Stimulated activated CD4-positive, alpha-beta T cell treated with anti-CD3 and anti-CD28 coated beads, TNF-alpha, amount 100 ng/mL, for 48 hours (primary cell): ENCODE measurements at places on chromosomes 11 and 22.

DNA sequence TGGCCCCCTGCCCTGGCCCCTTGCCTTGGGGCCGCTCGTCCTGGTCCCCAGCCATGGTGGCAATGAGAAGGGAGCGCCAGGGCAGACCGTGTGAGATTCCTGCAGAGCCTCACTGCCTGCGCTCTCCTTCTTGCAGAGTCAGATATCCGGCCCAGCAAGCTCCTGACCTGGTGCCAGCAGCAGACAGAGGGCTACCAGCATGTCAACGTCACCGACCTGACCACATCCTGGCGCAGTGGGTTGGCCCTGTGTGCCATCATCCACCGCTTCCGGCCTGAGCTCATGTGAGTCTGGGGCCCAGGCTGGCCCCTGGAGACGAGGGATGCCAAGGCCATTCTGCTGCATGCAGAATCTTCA lies 114.1 kb downstream of the MICAL2 start:
- DNase-seq, result peak; percentile 81

GRCh38 chr11:65382804-65383368 lies 440 bp upstream of the SLC25A45 start:
- no peak for DNase-seq

DNA sequence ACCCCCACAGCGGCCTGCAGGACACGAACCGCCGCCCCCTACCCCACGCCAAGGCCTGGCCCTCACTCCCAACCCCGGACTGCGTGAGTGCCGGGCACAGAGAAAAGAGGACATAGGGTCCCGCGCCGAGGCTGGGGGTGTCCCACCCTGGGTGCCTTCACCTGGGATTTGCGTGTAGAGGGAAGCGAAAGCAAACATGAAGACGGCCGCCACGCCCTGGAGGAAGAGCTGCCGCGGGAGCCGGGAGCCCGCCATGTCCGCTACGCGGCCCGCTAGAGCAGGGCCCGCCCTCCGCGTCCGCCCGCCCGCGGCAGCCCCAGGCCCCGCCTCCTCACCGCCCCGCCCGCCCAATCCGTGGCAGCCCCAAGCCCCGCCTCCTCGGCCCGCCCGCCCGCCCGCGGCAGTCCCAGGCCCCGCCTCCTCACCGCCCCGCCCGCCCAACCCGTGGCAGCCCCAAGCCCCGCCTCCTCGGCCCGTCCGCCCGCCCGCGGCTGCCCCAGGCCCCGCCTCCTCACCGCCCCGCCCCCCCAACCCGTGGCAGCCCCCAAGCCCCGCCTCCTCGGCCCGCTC lies at the start of gene LMF2:
TSS of gene LMF2 (minus strand) at position 282 of the 570 bp plus-strand sequence. CDS start at position 255, 27 bp downstream.
- peak; percentile 90 for DNase-seq

- no peak for DNase-seq
These were observed 41.8 kb downstream of the DDI1 start for GRCh38 chr11:104078245-104078644.

- DNase-seq, result no peak
These were observed 131.9 kb downstream of the WNT11 start for GRCh38 chr11:76074148-76075095.

DNA sequence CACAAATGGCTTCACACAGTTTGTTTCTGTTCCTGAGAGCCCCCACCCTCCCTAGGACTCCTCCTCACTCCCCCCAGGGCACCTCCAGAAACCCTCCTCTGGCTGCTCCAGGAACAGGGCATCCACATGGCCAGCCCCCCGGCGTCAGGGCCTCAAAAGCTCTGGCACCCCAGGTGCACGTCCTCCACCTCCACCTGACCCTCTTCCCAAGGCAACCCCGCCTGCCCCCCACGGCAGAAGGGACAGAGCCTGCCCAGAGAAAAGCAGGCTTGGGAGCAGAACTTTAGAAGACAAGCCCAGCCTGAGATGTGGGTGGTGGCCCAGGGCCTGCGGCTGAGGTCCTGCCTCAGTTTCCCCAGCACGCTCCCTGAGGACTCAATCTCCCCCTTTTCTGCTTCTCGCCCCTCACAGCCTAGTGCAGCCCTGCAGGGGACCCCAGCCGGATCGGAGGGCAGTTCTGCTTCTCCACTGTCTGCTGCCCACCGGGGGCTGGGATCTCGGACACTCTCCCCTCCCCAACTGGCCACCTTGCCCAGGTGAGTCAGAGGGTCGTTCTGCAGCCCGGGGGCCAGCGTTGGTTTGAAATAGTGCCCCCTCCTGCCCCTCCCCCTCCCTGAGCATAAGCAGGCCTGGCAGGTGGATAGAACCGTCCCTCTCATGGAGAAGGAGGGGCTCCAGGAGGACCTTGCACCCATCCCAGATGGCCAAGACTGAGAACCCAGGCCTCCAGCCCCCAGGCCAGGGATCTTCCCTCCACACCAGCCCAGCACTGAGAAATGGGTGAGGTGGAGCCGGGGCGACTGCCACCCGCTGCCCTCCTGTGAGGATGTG lies 2.4 kb upstream of the TRABD start:
- no peak for DNase-seq

DNA sequence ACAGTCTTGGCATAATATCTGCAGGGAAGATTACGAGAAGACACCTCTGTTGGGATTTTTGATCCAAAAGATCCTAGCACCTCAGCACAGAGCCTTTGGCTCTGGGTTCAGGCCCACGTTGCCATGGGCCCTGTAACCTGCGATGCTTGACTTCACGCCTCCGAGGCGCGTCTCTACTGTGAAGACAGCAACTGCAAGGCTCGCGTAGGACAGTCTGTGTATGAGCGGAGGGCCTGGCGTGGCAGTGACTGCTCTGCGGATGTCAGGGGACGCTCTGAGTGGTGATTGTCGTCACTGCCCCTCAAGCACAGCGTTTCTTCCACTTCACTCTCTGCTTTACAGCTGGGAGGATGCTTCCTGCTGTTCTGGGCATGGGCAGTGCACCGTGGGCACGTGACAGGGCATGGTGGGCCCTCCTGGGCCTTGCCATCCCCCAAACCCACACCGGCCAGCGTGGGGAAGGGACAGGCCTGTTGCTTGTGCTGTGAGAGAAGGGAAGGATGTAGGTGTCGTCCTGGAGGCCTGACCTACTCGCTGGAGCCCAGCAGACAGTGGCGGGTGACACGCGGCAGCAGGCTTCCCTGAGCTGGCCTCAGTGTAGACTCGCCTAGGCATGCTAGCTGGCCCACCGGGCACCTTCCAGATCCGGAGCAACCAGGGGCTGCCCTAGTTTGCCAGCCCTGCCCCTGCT lies 26.5 kb downstream of the GLB1L2 start:
- DNase-seq, result no peak
